Stimulated activated CD4-positive, alpha-beta T cell treated with anti-CD3 and anti-CD28 coated beads, TNF-alpha, amount 100 ng/mL, for 4 hours (primary cell): ENCODE measurements at places on chromosomes 6 and 20.

DNA sequence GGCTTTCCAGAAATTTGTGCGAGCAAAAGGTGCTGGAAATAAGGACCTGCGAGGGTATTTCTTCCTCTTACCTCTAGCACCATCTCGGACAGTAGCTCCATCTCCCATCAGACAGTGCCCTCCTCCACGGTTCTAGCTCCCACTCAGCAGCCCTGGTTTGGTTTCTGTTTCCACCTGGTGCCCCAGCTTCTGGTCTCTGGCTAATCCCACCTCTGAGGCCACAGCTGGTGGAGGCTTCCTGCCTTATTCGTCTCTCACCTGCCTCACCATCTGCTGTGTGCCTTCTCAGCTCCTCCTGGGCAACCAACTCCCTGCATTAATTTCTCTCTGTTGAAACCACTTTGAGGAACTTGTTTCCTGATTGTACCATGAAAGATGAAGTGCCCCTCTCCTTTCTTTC is 162.4 kb upstream of the CDYL start:
- DNase-seq: no peak

DNA sequence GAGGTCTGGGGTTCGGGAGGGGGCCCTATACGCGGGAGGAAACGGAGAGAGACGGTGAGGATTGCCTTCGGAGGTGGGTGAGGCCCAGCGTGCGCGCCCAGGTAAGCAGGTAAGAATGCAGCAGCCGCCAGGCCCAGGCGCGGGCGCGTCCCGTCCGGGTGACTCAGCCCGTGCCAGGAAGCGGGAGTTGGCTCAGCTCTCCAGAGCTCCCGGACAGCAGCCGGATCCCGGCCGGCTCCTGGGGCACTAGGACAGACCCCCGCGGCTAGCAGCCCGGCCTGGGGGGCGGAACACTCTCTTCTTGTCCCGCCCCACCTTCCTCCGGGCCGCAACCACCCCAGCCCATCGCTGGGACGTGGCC is 1.5 kb upstream of the MDFI start:
- no peak for DNase-seq

DNA sequence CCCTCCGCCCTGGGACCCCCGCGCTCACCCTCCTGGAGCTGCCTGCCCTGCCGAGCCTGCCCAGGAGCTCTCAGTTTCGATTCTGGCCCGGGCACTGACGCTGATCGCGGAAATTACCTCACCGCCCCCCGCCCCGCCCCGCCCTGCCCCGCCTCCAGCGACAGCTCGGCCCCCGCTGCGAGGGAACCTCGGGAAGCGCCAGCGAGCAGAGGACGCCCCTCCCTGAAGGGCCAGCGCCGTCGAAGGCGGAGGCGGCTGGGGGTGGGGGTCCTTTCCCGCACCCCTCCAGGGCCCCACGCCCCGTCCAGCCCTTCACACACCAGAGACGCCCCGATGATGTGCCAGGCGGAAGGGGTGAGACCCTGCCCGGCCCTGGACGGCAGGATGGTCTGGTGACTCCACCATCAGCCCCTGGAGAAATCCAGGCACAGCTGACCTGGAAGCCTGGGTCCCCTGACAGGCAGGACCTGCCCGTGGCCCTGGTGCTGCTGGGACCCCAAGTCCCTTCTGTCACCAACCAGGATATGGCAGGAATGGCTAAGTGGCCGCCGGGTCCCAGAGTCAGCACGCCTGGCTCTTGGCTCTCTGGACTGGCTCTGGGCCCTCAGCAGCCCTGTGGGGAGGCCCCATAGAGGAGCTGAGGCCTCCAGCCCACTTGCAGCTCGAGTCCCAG is at the start of gene HELZ2:
Gene HELZ2 (minus strand): TSS at position 84 of the 673 bp plus-strand sequence. CDS start 1,854 bp downstream, outside the sequence.
- peak; percentile 59 for DNase-seq

GRCh38 chr6:107547451-107547840 is 57.5 kb downstream of the SOBP start:
- DNase-seq: no peak

- no peak for DNase-seq
Measured at GRCh38 chr6:169850154-169850553, 98.7 kb downstream of the ERMARD start.
